Urinary bladder (tissue), 4 donors: ENCODE measurements at places on chromosomes 2 and 18. TPM values are rescaled to one million over a fixed set of nuclear protein-coding genes. Genes with fewer than 3 reads are reported as not detected.

- no peak for DNase-seq
Measured at GRCh38 chr2:68196120-68196716, 38.5 kb downstream of the PNO1 start.

DNA sequence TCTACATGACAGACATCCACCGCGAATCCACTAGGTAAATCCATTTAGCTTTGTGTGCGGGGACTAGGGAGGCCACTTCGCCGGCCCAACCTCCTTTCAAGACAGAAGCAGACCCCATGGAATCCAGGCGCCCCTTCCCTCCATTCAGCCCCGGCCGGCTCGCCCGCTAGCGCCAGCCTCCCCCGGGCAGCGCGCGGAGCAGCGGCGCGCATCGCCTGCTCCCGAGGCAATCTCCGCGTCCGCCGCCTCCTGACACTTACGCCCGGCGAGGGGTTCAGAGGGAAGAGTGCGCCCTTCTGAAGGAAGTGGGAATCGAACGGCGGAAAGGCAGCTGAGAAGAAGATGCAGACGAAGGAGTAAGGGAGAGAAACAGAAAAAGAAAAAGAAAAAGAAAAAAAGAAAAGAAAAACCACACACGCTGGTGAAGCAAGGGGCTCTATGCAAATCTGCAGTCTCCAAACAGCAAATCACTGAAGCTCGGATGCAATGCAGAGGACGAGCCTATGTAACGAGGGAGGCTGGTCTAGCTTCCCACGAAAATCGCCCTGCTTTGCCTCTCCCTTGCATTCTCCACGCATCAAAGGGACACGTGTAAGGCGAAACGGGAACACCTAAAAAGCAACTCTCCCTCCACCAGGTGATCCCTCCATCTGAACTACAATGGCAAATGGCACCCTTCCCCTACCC lies 684.4 kb downstream of the NRXN1 start:
- no peak for DNase-seq

- DNase-seq: no peak
Measured at GRCh38 chr2:43518181-43518580, 77.7 kb downstream of the THADA start.

GRCh38 chr18:78901923-78902794 lies 77.5 kb upstream of the SALL3 start:
- no peak for DNase-seq

DNA sequence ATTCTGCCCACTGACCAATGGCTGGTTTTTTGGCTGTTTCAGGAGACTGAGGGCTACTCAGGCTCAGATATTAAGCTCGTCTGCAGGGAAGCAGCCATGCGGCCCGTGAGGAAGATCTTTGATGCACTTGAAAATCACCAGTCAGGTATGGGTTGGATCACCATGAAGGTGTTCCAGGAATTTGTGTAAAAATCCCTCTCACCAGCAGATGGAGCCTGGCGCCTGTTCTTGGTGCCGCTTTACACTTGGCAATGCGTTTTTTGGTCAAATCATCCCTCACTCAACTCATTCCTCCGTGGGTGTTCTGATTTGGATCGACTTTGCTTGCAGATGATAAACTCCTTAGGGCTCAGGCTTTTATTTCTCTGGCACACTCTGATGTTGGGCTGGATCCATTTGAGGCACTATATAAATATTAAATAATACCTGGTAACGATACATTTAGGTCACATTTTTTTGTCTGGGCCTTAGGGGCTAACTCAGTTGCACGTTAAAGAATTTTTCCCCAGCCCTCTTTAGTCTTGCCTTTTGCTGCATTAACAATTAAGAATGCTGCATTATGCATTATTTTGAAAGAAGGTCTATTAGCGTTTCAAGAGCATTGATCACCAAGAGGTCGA lies 50.0 kb downstream of the HDHD2 start:
- DNase-seq: no peak

DNA sequence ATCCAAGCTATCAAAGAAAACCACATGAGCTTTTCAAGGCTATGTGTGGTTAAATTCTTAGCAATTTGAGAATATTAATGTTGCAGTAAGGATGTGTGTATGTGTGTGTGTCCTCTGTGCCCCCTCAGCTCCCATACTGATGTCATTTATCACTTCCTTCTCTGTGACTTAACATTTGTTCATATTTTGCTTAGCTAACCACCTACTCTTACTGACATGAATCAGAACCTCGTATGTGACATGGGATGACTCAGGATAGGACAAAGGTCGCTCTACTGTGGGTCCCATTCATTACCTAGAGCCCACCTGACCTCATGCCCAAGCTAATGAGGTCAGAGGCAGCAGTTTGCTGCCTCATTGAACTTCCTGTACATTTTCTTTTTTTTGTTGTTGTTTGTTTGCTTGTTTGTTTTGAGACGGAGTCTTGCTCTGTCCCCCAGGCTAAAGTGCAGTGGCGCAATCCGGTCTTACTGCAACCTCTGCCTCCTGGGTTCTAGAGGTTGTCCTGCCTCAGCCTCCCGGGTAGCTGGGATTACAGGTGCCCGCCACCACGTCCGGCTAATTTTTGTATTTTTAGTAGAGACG lies 36.3 kb downstream of the MOGAT1 start:
- no peak for DNase-seq

DNA sequence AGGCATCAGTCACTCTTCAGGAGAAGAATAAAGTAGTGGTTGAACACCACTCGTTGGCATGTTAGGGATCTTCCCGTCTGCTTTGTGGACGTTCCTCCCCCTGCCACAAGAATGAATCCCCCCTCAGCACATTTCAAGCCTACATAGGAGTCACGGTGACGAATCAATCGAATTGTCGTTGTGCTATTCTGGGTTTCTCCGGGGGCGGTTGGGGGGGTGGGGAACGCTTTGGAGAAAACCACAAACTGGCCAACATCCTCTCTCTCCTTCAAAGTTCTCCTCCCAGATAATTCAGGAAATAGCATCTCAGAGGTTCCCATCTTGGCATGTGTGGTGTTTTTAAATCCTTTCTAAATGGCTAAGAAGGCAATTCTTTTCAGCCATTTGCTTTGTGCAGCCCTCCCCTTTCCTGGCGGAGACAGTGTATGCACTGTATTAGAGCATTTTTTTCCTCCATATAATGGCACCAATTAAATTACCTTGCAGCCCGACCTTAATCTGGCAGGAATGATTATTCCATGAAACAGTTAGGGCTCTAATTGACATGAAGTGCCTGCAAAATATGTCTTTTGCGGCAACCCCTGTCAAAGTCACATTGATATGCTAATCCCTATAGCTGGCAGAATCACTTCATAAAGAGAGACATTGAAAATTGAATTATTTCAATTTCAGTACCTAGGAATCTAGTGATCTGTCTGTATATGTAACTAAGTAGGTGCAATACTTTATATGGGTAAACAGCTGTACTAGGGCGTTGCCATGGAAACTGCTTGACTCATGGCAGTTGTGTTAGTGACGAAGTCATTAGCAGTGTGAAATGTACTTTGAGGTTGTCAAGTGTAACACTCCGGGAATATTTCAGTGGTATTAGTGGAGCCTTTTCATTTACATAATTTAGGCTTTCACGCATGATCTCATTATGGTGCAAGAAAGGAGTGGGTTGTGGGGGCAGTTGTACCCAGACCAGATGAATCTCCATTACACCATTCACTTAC lies 323.4 kb upstream of the SLC14A2 start:
- no peak for DNase-seq

- DNase-seq: no peak
Measured at GRCh38 chr2:199407421-199407820, 50.3 kb downstream of the SATB2 start.

GRCh38 chr2:217271813-217272212 lies 411.9 kb upstream of the TNP1 start:
- no peak for DNase-seq

- no peak for DNase-seq
Measured at GRCh38 chr2:140600116-140600515, 1530.7 kb downstream of the LRP1B start.

DNA sequence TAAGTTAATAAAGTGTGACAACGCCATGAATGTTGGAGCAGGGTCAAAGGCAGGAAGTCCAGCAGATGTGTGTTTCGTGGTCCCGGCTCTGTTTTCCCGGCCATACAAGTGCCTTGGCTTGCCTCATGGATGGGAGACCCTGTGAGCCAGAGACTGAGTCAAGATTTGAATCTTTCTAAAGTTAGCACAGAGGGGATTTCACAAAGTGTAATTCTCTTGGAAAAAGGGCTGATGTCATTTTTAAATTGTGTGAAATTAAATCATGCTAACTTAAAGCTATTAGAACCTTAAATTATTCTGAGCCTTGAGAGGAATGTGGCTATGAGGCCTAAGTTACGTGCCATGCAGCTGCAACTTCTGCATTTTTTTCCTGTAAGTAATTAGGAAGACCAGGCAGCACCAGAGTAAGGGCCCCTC lies 38.3 kb upstream of the RALBP1 start:
- DNase-seq: no peak

DNA sequence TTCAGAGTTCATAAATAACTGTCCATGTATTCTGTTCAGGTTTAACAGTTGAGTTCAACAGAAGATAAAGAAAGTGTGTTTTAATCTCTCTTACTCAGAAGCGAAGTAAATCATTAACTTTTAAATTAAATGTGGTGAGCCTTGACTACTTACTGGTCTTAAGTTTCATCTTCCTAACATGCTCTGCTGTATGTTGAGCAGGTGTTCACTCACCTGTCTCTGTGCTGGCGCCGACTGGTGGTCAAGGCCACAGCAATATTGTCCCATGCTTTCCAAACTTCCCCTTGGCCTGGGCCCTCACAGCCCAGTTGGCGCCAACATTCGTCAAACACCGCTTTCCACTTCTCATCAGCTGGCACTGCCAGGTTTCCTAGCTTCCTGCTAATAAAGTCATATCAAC lies 17.0 kb upstream of the MPP4 start:
- no peak for DNase-seq

GRCh38 chr2:38494394-38494793 lies 108.3 kb downstream of the HNRNPLL start:
- no peak for DNase-seq

GRCh38 chr2:57828221-57828620 lies 218.4 kb upstream of the VRK2 start:
- DNase-seq: no peak

GRCh38 chr2:12278217-12278750 lies 438.5 kb upstream of the TRIB2 start:
- no peak for DNase-seq

DNA sequence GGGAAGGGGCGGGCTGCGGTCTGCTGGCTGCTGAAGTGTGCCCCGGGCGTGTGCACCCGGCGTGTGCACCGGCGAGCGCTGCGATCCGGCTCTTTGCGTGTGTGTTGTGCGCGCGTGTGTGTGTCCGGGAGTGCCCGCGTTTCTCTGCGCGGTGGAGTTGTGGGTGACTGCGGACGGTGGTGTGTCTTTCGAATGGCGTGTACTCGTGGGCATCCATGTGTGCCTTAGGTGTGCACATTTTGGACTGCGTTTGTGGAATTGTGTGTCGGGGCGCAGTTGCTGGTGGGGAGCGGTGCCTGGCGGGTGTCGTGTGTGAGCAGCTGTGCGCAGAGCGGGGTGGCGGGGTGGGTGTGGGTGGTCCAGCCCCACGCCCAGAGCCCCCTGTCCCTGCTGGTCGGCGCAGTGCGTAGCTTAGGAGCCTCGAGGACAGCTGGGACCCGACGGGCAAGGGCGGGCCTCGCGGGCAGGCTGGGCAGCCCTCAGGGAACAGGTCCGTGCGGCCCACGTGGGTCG lies 533 bp downstream of the HPCAL1 start:
- no peak for DNase-seq

DNA sequence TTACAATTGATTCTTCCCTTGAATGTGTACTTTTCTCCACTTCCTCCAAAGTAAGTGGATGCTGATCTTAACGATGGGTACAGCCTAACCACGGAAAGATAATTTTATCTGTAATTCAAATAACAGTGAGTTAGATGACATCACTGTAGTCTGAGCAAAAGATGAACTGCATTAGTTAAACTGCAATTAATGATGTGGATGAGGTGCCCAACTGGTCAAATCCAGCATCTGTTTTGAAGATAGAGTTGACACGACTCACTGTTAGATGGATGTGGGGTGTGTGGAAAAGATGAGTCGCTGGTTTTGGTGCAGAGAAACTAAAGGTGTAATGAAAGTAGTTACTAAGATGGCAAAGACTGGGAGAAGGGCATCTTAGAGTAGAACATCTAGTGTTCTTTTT lies 270.5 kb upstream of the MEIS1 start:
- no peak for DNase-seq

GRCh38 chr2:239003624-239004273 lies 155.9 kb downstream of the TWIST2 start:
- DNase-seq: no peak

- no peak for DNase-seq
Measured at GRCh38 chr2:186027922-186028321, 289.3 kb downstream of the FSIP2 start.

DNA sequence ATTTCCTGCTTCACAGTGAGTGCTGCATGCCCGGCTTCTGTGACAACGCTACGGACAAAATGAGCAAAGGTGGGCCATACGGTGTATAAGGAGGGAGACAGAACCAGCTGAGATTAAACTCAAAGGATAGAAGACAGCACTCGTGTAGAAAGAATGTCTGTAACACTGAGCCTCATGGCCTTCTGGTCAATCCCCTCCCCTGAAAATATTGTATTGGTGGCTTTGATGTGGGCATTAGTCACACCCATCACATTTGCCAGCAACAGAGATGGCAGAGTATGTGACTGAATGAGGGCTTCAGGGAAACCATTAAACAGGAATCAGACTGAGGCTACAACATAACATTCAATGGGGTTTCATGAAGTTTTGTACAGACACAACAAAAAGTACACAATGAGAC lies 287.8 kb upstream of the CCDC68 start:
- DNase-seq: no peak

DNA sequence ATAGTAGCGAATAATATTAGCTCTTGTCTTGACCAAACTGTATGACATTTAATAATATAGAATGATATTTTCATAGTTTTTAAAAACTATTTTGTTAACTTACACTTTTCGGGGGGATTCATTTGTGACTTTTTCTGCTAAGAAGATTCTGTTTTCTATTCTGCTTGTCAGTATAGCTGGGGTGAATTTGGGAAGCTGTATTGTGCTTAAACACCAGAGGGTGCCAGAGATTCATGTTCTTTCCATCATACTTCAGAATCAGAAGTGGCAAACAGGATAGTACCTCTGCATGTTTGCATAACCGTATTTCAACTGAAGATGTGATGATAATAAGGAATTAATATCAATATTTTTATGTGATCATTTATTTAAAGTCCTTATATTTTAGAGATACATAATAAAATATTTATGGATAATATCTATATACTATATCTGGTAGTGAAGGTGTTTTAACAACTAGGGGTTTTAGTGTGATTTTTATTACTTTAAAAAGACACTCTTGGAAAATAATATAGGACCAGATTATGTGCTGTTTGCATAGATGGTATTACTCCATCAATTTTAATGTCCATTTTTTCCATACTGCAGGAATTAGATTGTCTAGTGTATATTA lies 81.0 kb downstream of the TAF4B start:
- DNase-seq: no peak

- DNase-seq: no peak
Measured at GRCh38 chr2:71938659-71939587, 208.7 kb downstream of the CYP26B1 start.

- no peak for DNase-seq
Measured at GRCh38 chr18:74251297-74252038, 40.3 kb downstream of the CYB5A start.

GRCh38 chr2:19944205-19944845 lies 42.5 kb upstream of the TTC32 start:
- DNase-seq: no peak

Gene ORC2
- total RNA-seq: 35.2 TPM

Gene SERPINB10
- total RNA-seq: 0.21 TPM

Gene ZEB2
- total RNA-seq: 307 TPM

Gene STAT4
- 7.1 TPM for total RNA-seq

Gene ASTL
- 0.85 TPM for total RNA-seq

Gene FOXI3
- not detected for total RNA-seq

Gene MGAT4A
- 23.8 TPM for total RNA-seq

Gene CSRNP3
- total RNA-seq: 34.1 TPM

Gene REG1A
- total RNA-seq: not detected

Gene SCN7A
- total RNA-seq: 133 TPM
